ENCODE measurements at places on chromosomes 6 and 20.

GRCh38 chr6:30196376-30196775, 16.8 kb downstream of the TRIM26 start:
- no peak for DNase-seq

DNA sequence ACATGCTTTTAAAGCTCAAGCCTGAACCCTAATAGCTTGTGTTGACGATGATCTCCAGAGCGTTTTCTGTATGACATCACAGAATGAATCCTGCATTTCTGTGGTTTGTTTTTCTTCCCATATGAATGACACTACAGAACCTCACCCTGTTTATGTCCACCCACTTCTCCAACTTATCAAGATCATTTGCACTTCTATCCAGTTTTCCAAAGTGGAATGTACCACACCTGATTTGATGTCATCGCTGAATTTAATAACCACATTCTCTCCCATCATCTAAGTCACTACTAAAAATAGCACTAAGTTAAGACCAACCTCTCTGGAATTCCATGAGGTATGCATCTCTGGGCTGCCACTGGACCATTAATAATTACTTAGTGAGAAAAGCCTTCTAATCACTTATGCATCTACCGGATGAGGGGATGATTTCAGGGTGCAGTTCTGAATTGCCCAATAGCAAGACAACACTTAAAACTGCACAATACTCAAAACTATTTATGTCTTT, 33.3 kb upstream of the CITED2 start:
- no peak for DNase-seq

GRCh38 chr6:21598674-21599023, 5.1 kb downstream of the SOX4 start:
- no peak for DNase-seq

DNA sequence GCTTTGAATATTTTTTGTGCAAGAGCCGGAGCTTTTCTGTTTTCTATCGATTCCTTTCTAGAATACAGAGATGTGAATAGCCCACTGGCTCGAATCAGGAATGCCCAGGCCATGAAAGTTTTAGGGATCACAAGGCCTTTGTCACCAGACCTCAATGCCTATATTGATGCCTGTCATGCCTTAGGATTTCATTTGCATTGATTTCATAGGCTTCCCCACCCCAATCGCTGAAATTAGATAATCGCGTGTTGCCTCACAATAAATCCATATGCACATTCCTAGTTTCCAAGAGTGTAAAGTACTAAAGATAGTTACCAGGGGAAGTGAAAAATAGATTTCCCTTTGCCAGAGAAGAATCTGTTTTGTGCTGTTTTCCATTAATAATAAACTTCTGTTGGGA, 150.8 kb downstream of the SASH1 start:
- DNase-seq, result no peak

DNA sequence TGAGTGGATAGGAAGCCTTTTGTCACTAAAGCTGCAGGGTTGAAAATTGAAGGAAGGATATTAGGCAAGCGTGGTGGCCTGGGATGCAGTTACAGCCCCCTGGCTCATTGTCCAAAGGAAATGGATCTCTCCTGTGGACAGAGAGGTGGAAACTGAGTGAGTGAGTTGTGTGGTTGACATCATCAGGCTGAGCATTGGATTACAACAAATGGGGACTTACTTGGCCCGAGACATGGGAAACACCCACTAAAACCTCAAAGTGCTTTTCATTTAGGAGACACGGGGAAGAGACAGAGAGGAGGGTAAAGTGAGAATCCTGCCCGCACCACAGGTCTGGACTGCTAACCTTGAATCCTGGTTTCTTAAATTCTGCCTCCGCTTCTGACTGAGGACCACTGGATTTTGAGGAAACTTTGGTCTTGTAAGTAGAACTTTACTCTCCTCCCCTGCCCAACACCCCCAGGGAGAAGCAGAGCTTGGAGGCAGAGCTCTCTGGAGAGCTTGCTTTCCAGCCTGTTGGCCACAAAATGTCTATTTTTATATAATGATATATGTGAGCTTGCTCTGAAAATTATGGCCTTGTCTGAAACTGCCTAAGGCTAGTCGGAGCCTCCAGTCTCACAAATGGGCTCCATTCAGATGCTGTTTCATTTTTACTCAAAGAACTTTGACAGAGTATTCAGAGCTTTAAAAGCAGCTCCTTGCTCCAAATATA, at the start of gene PKIG:
PKIG (plus strand) TSS at position 269 of the 715 bp plus-strand sequence. CDS start 31,978 bp downstream, outside the sequence.
- no peak for DNase-seq

- DNase-seq, result no peak
Measured at GRCh38 chr6:151958332-151958731, 150.8 kb downstream of the ESR1 start.

GRCh38 chr6:37624606-37625574, 72.8 kb downstream of the MDGA1 start:
- peak; percentile 2 for DNase-seq

- DNase-seq, result peak; percentile 12
Measured at GRCh38 chr20:44091026-44091425, 96.0 kb downstream of the JPH2 start.

DNA sequence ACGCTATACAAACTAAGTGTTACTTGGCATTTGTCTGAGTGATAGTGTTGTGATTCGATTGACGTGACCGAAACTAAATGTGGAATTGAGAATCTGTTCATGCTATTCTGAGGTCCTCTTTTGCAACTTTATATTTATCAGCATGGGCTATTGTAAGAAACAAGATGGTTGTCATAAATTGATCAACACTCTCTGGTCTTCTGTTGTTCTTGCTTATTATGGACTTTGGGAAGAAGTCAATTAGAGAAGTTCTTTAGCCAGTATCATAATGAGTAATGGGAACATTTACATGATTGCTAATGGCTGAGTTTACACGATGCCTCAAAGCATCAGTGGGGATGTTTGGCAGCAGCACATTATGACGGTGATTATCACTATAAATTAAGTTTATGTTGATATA, 195.0 kb downstream of the CD83 start:
- DNase-seq, result no peak

DNA sequence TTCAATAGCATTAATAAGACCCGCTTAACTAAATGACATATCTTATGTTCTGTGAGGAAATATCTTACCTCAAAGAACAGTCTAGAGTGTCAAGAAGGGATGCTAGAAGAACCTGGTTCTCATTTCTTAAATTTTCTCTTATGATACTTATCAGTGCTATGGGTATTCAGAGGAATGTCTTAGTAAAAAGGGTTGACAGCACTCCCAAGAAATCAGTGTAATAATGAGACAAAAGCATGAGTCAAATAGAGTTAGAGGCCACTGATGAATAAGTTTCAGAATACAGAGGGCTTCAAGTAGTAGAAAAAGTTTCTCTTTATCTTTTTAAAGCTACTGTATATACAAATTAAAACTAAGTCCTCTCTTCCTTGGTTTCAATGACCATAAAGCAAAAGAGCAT, 242.8 kb downstream of the GJA1 start:
- no peak for DNase-seq

- no peak for DNase-seq
Measured at GRCh38 chr20:44897133-44897532, 11.6 kb downstream of the YWHAB start.

- no peak for DNase-seq
Measured at GRCh38 chr6:20879526-20879925, 345.3 kb downstream of the CDKAL1 start.

DNA sequence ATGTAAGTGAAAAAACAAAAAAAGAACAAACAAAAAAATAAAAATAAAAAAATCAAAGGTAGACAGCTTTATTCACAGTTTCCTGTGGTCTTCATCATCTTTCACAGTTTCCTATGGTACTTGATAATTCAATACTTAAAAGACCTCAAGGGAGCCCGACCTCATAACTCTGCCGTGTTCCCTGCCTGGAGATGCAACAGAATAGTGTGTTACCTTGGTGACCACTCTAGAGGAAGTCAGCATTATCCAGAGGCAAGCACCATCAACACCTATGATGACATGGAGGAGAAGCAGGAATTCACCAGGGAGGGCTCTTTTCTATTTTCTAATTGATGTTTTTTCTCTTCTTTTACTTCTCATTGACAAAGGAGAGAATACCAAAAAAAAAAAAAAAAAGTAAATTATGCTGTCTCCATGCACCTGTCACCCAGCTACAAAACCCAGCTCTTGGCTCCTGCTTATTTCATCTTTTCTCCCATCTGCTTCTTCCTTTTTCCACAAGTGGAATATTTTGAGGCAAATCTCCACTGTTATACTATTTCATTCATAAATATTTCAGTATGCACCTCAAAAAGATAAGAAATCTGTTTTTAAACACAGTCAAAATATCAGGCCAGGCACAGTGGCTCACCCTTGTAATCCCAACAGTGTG, 95.8 kb upstream of the STXBP5 start:
- no peak for DNase-seq

DNA sequence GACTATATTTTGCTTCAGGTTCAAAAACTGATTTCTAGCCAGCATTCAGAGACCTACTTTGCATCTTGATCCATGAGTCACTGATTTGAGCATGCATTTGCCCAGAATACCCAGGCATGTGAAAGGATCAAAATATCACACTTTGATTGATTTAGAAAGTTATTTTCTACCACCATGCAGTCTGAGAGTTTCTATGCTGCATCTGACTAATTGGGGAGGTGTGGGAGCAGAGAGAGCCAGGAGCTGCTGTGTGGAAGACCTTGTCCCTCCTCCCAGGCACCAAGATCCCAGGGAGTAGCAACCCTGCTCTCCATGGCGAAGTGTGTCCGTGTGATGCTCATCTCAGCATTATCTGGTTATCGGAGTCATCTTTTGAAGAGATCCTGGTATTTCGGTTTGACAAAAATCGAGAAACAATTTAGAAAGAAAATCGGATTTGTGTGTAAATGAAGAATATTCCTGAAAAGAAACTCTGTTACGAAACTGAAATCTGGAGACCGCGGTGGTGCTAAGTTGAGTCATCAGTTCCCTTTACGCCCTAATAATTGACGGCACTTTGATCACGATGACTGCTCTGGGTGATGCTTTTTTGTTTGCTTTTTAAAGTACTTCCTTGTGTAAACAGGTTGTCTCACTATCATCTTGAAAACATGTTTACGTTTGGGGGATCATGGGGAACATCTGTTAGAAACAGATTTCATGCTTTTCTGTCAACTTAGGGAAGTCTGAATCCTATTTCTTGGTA, 193.4 kb downstream of the BACH2 start:
- DNase-seq, result no peak

- DNase-seq, result no peak
Measured at GRCh38 chr20:54151075-54151439, 22.7 kb downstream of the CYP24A1 start.

GRCh38 chr20:57408131-57408530, 16.9 kb downstream of the RBM38 start:
- DNase-seq, result no peak

- DNase-seq, result no peak
Measured at GRCh38 chr6:3340894-3341293, 82.1 kb downstream of the PSMG4 start.

Data from SHP77 treated with DMSO at 0.1 percent for 48 hours (cell line).